ENCODE measurements at places on chromosomes 16 and 17.

GRCh38 chr17:44221862-44222111, 2.3 kb upstream of the UBTF start:
- DNase-seq = no peak

DNA sequence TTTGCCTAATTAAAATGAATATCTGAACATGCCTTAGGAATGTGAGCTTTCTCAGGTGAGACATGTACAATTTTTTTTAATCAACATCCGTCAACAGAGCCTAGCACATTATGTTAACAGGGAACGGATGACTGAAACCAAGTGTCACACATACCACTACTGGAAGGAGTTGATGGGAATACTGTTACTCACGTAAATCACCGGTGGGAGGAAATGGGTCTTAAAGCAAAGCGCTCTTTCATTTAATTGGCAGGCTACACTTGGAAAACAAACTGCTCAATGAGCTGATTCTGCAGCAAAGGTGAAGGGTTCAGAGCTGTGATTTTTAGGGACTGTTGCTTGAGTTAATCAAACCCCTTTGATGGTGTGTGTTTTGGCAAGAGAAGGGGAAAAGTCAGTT, 4.8 kb downstream of the CPPED1 start:
- no peak for DNase-seq

- DNase-seq = no peak
Measured at GRCh38 chr17:62675260-62675659, 47.8 kb downstream of the MRC2 start.

- no peak for DNase-seq
Measured at GRCh38 chr16:13492046-13492445, 427.9 kb upstream of the ERCC4 start.

- DNase-seq = no peak
Measured at GRCh38 chr16:9105189-9105588, 13.7 kb downstream of the HAPSTR1 start.

DNA sequence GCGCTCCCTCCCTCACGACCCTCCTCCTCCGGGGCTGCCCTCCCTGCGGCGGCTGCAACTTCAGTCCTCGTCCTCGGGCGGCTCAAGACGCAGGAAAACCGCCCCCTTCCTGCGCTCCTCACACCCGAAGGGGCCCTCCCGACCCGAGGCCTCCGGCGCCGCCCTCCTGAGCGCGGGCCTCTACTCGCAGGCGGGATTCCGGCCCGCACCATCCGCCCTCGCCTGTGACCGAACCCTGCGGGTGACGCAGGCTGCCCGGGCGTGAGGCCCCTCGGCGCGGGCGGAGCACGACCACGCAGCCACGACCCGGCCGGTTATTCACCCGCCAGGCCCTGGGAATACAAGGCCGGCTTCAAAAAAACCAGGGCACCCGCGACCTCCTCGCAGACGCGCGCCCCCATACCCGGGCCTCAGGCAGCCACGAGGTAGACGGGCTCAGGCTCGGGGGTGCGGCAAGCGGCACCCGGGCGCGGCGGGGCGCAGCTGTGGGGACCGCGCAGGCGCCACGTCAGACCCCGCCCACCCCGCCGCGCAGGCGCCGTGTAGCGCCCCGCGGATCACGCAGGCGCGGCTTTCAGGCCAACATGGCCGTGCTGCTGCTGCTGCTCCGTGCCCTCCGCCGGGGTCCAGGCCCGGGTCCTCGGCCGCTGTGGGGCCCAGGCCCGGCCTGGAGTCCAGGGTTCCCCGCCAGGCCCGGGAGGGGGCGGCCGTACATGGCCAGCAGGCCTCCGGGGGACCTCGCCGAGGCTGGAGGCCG, at the start of gene SPG7:
Gene SPG7 (plus strand): TSS at position 570 of the 757 bp plus-strand sequence. CDS start 15 bp downstream, at position 585.
- peak; percentile 86 for DNase-seq

GRCh38 chr17:63042256-63042812, 76.3 kb downstream of the TANC2 start:
- DNase-seq = no peak

GRCh38 chr17:18226284-18226945, 980 bp downstream of the LLGL1 start:
- no peak for DNase-seq

GRCh38 chr16:48330189-48330840, 54.9 kb downstream of the SIAH1 start:
- DNase-seq = no peak

- DNase-seq = no peak
Measured at GRCh38 chr17:2899906-2900305, 103.7 kb downstream of the RAP1GAP2 start.

Data from T-cell (primary cell).